ENCODE measurements at places on chromosomes 7 and 10. TPM values are rescaled to one million over a fixed set of nuclear protein-coding genes. Genes with fewer than 3 reads are reported as not detected.

DNA sequence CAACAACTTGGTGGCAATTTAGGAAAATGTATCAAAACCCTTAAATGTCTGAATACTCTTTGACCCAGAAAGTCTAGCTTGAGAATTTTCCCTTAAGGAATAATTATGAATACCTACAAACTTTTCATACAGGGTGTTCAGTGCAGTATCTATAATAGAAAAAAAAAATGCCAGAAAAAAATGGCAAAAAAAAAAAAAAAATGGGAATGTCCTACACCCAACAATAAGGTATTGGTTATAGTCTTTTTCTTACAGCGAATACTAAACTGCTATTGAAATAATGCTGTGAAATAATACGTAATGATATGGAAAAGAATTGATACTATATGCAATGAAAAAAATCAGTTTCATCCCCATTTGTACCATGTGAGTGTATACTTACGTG lies 44.3 kb downstream of the ZNF800 start:
- no peaks in the 10 kb centered on the region for H3K36me3 ChIP-seq
- peak overlapping the region; percentile 23 for H3K4me3 ChIP-seq
- DNase-seq: no peak
- H3K27ac ChIP-seq: no peak overlapping the region
- H3K27me3 ChIP-seq: no peaks in the 10 kb centered on the region

DNA sequence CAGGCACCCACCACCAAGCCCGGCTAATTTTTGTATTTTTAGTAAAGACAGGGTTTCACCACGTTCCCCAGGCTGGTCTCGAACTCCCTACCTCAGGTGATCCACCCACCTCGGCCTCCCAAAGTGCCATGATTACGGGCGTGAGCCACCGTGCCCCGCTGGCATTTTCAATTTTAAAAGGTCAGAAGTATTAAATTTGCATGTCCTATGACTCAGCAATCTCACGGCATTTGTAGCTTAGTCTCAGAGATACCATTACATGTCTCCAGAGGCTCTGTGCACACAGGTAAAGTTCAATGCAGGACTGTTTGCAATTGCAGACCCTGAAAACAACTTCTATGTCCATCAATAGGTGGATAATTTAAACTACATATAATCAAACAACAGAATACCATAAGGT lies 99.2 kb downstream of the DLG5 start:
- no peak for DNase-seq
- no peak overlapping the region for H3K4me3 ChIP-seq
- H3K27me3 ChIP-seq: no peaks in the 10 kb centered on the region
- H3K27ac ChIP-seq: no peak overlapping the region
- peaks cover 13% of the 10 kb centered on the region for H3K36me3 ChIP-seq

GRCh38 chr7:27202018-27202861 lies 2.3 kb upstream of the HOXA13 start:
- no peak for DNase-seq
- no peaks in the 10 kb centered on the region for H3K36me3 ChIP-seq
- peak overlapping the region; percentile 96 for H3K27ac ChIP-seq
- no peaks in the 10 kb centered on the region for H3K4me1 ChIP-seq

DNA sequence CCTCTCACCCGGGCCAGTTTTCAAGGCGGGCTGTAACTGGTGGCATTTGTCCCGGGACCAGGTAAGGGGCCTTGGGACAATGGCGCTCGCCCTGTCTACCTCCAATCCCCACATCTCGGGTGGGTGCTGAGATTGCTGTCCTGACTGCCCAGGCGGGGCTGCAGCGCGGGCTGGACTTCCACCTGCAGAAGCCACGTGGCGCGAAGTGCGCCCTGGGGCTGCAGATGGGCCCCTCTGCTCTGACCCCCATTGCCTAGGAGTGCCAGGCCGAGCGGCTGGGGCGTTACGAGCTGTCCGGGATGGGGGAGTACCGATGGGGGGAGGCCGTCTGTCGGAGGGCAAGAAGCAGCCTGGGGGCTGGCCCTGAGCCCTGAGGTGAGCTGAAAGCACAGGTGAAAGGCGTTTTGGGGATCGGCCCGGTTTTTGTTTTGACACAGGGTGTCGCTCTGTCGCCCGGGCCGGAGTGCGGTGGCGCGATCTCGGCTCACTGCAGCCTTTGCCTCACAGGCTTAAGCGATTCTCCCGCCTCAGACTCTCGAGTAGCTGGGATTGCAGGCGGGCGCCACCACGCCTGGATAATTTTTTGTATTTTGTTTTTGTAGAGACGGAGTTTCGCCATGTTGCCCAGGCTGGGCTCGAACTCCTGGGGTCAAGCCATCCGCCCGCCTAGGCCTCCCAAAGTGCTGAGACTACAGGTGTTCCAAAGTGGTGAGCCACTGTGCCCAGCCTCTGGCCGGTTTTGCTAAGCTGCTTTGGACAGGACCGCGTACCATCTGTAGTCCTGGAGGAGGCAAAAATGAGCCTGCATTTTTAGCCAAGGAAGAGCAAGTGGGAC lies at the start of gene SFXN2:
Gene SFXN2, plus strand, starts transcription at position 16 of the 835 bp plus-strand sequence. CDS start 12,001 bp downstream, outside the sequence.
- H3K27me3 ChIP-seq: no peaks in the 10 kb centered on the region
- H3K4me1 ChIP-seq: no peaks in the 10 kb centered on the region
- no peaks in the 10 kb centered on the region for H3K36me3 ChIP-seq
- H3K27ac ChIP-seq: peak within 1 kb of the TSS; percentile 85

GRCh38 chr7:134705716-134706115 lies 59.1 kb downstream of the BPGM start:
- no peaks in the 10 kb centered on the region for H3K36me3 ChIP-seq
- H3K4me3 ChIP-seq: no peak overlapping the region
- H3K27ac ChIP-seq: peak overlapping the region; percentile 62

GRCh38 chr10:69651362-69651761 lies 21.3 kb downstream of the FAM241B start:
- no peak overlapping the region for H3K27ac ChIP-seq
- H3K4me3 ChIP-seq: no peak overlapping the region
- no peaks in the 10 kb centered on the region for H3K4me1 ChIP-seq
- H3K27me3 ChIP-seq: no peaks in the 10 kb centered on the region
- H3K36me3 ChIP-seq: no peaks in the 10 kb centered on the region

GRCh38 chr10:90849956-90850749 lies 7.7 kb downstream of the HTR7 start:
- H3K27me3 ChIP-seq: no peaks in the 10 kb centered on the region
- H3K27ac ChIP-seq: no peak overlapping the region
- no peaks in the 10 kb centered on the region for H3K4me1 ChIP-seq
- H3K4me3 ChIP-seq: no peak overlapping the region
- H3K36me3 ChIP-seq: no peaks in the 10 kb centered on the region

The NPC1L1 gene
- 0.23 TPM for total RNA-seq

The TBXAS1 gene
- total RNA-seq: 19.3 TPM

The NAT16 gene
- not detected for total RNA-seq

The FGL2 gene
- total RNA-seq: 11.7 TPM

The PLXDC2 gene
- 19.6 TPM for total RNA-seq

The UNCX gene
- total RNA-seq: not detected

The UTF1 gene
- 9.2 TPM for total RNA-seq

The KLHL7 gene
- total RNA-seq: 67.7 TPM

The TMEM209 gene
- total RNA-seq: 21.5 TPM

All from prostate gland (tissue), 2 donors.